Lung microvascular endothelial cell (primary cell): ENCODE measurements at places on chromosomes 7 and 10.

GRCh38 chr10:53724581-53724980, 952.0 kb upstream of the MBL2 start:
- DNase-seq, result no peak

GRCh38 chr10:98833542-98833941, 386.8 kb upstream of the HPS1 start:
- no peak for DNase-seq

DNA sequence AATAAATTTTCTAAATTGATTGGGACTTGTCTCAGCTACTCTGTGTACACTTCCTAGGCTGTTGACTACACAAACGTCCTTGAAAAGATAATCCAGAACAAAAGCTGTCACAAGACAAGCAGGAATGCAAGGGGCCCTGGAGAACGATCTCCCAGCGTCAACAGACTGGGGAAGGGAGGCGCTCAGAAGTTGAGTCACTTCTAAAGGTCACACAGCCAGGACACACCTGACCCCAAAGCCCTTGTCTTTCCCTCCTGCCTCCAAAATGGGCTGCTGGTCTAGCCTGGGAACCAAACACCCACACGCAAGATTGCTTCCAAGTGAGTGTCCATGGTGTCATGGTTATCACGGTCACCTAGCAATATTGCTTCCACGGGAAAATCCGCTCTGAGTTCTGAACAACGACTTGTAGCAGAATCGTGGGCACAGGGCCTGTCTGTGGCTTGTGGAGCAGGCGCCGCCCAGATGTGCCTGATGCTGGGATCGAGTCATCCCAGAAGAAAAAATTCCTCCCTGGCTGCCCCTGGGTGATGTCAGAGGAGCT, 49.8 kb downstream of the SPOCK2 start:
- no peak for DNase-seq

DNA sequence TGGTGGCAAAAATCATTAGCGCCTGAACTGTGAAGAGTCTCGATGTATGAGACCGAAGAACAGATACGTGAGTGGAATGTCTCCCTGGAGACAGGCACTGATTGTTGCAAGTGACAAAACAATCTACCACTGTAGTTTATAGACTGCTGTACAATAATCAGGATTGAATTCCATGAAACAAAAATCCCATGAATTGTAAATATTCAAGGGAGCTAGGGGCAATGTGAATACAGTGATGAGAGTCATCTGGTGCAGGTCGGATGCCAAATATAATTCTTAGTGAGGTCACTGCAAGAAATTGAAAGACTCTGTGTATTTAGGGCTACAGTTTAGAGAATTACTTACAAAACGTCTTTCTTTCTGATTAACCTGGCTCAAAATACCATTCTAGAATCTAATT, 594.4 kb upstream of the VSTM2A start:
- DNase-seq, result no peak

DNA sequence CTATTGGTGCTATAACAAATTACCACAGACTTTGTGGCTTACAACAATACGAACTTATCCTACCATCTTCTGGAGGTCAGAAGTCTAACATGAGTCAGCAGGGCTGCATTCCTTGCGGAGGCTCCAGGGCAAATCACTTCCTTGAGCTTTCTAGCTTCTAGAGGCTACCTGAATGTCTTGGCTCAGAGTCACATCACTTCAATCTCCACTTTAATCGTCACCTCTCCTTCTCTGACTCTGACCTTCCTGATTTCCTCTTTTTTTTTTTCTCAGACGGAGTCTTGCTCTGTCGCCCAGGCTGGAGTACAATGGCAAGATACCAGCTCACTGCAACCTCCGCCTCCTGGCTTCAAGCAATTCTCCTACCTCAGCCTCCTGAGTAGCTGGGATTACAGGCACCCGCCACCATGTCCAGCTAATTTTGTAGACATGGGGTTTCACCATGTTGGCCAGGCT, 44.6 kb upstream of the ANAPC16 start:
- no peak for DNase-seq

DNA sequence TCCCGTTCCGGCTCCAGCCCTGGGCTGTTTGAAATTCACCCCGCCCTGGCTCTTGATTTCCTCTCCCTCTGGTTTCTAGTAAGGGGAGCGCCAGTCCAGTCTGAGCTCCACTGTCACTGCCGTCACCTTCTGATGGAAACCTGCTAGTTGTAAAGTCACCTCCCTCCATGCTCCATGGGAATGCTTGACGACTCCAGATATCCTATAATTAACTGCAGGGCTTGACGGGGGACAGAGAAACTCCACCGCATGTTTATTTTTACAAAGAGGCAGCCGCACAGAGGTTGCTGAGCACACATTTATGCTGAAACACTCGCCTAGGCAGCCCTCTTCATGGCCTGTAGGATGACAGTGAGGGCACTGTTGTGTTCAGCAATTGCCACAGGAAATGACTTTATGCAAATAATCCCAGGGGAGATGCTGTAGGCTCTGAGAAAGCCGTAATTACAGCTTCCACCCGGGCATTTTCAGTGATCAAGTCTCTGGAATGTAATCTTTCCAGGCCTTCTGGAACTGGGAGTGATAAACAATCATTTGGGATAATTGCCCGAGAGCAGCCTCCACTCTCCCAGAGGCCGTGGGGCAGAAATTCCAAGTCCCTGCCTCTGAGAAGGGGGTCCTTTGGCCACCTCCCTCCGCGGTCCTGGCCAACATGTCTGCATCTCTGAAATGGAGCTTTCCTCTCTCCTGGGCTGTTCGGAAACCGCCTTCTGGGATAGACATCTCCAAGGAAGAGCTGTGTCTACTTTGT, 300.5 kb downstream of the KLF6 start:
- no peak for DNase-seq

DNA sequence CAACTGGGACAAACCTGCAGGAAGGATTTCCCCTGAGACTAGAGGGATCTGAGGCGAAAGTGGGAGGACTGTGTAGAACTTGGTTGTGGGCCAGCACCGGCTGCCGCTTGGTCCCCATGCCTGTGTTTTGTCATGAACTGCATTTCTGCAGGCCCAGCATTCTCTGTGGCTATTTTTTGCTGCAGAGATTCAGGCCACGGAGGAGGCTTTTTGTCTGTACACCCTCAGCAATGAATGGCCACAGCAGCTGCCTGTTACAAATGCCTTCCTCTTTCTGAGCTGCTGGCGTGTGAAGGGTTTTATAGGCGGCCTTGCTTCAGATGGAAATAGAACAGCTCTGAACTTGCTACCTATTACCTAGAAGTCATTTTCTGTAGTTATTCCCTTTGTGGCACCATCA, 164.4 kb downstream of the SH2D4B start:
- no peak for DNase-seq

GRCh38 chr7:16051561-16052255, 365.2 kb upstream of the MEOX2 start:
- DNase-seq, result no peak

DNA sequence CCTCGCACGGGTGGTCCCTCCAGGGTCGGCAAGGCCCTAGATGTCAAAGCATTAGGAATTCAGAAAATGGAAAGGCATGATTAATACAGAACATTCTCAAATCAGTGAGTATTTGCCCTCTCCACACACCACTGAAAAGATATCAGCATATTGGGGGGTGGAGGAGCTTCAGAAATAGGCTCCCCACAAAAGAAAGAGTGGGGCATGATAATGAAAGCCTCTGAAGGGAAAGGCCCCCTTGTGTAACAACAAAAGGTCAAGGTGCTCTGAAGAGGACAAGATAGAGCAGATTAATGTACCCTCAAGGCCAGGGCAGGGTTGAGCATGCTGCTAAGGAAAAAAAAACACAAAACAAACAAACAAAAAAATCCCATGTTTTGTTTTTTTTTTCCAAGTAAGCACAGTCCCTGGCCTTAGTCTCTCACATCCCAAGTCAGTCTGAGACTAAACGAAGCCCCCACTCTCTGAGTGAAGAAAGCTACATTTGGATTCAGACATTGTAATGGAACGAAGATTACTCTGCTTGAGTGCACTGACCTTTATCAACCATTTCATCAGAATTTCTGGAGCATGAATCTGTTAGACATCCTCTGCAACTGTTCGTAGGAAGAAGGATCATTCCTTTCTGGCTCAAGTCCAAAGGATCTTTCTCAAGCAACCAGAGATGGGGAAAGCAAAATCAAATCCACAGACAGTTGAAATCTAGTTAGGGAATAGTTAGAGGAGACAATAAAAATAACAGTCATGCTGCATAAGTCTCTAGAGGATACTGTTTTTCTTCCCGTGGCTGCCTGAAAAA, 27.4 kb upstream of the DGKI start:
- DNase-seq, result no peak

DNA sequence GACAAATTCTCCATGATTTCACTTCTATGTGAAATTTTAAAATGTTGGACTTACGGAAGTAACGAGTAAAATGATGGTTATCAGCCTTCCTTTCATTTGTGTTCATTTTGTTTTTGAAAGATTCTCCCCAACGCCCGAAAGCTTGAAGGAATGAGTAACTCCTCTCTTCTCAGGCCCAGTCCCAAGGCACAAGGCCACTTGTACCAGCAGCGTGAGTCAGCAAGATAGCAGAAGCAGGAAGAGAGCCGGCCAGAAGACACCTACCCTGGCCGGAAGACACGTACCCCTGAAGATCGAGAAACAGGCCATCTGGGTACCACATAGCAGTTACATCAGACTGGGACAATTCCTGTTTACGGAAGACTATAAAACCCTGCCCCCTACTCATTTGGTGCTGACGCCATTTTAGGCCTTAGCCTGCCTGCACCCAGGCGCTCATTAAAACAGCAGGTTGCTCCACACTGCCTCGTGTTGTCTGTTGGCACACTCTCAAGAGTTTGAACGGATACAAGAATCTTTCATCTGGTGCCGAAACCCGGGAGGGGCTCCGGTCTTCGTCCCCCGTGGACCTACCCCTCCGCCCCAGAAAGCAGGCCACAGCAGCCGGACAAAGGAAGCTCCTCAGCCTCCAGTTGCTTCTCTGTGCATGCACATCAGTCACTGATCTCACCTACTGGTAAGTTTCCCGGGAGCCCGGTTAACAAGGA, 60.4 kb downstream of the LRRC17 start:
- DNase-seq, result no peak

GRCh38 chr10:122243550-122243949, 27.5 kb upstream of the BTBD16 start:
- no peak for DNase-seq

GRCh38 chr10:72785409-72785808, 93.5 kb downstream of the MCU start:
- no peak for DNase-seq

GRCh38 chr10:42958142-42958868, 118.6 kb upstream of the RET start:
- no peak for DNase-seq

GRCh38 chr10:125125951-125126735, 34.2 kb downstream of the CTBP2 start:
- no peak for DNase-seq

DNA sequence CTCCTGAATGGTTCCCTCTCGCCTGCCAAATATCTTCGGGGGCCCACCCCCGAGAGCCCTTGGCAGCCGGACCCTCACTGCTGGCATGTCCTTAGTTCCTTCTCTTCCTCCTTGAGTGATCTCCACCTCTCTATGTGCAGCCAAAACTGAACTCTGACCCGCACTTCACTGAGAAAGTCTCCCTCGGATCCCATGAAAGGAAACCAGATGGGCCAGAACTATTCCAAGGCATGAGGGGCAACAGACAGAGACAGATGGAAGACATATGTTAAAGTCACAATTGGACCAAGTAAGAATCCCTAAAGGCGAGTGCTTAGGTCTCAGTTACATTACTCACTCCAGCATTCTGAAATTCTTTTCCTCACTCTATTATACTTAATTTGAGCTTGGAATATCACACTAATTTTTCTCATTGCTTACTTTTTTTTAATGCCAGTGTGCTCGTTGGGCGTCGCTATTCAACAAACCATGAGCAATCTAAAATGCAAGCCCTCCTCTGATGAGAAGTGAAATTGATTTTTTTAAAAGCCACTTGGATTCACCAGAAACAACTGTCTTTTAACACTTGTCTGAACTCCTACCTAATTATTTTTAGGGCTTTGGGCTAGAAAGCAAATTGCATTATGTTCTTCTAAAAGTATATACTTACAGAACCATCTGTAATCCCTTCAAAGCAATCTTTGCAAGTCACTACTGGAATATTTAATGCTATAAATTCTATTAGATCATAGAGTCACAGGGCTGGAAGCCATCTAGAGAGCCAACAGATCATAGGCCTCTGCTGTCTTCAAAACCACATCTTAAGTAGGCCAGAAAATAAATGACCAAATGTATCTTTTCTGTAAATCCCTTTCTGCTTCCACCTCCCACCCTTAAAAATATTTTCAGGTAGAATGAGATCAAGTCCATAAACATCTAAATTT, 43.3 kb upstream of the EZH2 start:
- DNase-seq, result no peak

DNA sequence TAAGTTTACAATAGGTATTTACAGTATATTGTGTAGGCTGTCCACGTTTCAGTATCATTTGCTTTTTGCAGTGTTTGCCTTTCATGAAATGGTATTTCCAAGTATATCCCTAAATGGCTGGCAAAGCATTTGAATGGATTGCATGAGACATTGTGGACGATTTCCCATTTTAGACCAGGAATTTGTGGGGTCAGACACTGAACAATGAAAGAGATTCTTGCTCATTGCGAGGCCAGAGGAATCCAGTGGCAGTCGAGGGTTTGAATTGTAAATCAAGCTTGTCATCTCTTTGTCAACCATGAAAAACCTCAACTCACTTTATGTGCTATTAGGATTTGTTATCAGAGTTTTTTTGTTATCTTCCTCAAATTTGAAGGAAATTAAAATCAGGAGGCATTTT, 70.8 kb downstream of the CREB5 start:
- DNase-seq, result no peak

- no peak for DNase-seq
These were observed 25.5 kb upstream of the EBLN1 start for GRCh38 chr10:22243321-22243720.

- no peak for DNase-seq
These were observed 8.2 kb downstream of the CNNM1 start for GRCh38 chr10:99337311-99337811.

DNA sequence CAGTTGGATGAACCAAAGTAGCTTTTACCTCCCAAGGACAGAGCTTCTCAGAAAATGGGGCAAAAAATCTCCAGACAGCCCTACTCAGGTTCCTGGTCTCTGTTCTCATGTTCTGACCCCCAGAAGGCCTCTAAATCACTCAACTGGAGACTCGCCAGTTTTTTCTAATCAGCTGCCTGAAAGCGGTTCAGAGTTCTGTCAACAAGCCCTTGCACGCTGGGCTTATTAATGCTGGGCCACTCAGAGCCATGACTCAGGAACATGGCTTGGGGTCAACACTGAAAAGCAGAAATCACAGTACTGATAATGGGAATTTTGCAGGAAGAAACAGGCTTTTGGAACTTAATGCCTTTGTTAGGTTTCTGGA, 15.3 kb downstream of the ECHDC3 start:
- peak; percentile 95 for DNase-seq

- DNase-seq, result no peak
These were observed 71.2 kb downstream of the MINPP1 start for GRCh38 chr10:87575851-87576250.

GRCh38 chr7:131105294-131105798, 222.3 kb upstream of the MKLN1 start:
- DNase-seq, result no peak
